ENCODE measurements at places on chromosomes 4 and X. TPM values are rescaled to one million over a fixed set of nuclear protein-coding genes. Genes with fewer than 3 reads are reported as not detected.

EFHC2 gene
- 0.18 TPM for total RNA-seq

GPR143 gene
- total RNA-seq: not detected

NEUROG2 gene
- total RNA-seq: not detected

SSX4B gene
- not detected for total RNA-seq

PDCL2 gene
- not detected for total RNA-seq

HELT gene
- total RNA-seq: not detected

All from A549 treated with DMSO at 1 μM for 4 hours (cell line).